Caco-2 (cell line): ENCODE measurements at places on chromosomes 12 and 14.
A peak's percentile ranks its signal among the peaks of the same experiment; 100 is the strongest.

GRCh38 chr12:125079648-125080645 is 14.7 kb downstream of the AACS start:
- no peak overlapping the region for H3K27ac ChIP-seq
- H3K27me3 ChIP-seq: no peaks in the 10 kb centered on the region
- DNase-seq: no peak
- no peaks in the 10 kb centered on the region for H3K4me1 ChIP-seq
- peaks cover 2% of the 10 kb centered on the region; the same call in 1 of the 2 replicates for H3K36me3 ChIP-seq
- no peak overlapping the region for H3K4me3 ChIP-seq

DNA sequence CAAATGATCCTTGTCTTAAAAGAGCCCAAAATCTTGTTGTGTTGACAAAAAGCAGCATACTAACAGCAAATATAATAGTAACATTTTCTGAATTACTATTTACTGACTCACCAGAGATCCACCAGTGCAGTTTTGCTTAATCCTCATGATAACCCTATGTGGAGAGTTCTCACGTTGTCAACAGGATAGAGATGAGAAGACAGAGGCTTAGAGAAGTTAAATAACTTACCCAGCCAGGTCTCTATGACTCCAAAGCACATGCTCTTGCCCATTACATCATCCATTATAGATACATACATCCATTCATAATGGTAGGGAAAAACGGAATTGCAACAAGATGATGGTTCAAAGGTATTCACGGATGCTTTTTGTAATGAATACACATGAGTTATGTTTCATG is 111.9 kb downstream of the PAX9 start:
- peaks cover 50% of the 10 kb centered on the region for H3K4me1 ChIP-seq
- DNase-seq: no peak
- H3K27me3 ChIP-seq: no peaks in the 10 kb centered on the region
- no peak overlapping the region for H3K4me3 ChIP-seq

DNA sequence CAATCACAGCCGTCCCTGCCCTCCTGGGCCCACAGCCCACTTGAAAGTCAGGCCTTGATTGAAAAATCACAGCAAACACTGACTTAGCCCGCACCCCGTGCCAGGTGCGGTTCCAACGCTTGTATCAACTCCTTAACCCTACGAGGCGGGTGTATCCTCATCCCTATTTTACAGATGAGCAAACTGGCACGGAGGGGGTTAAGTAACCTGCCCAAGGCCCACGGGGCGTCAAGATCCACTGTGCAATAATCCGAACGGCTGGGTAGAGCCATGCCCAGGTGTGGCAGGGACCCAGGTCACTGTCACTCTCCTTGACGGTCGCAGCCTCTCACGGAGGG is 583 bp downstream of the DNAH10 start:
- H3K4me1 ChIP-seq: peaks cover 6% of the 10 kb centered on the region
- H3K4me3 ChIP-seq: peak overlapping the region; percentile 84
- no peaks in the 10 kb centered on the region for H3K27me3 ChIP-seq
- no peaks in the 10 kb centered on the region; the same call in 1 of the 2 replicates for H3K36me3 ChIP-seq

GRCh38 chr12:51341251-51342007 is 5.0 kb downstream of the CELA1 start:
- no peaks in the 10 kb centered on the region for H3K27me3 ChIP-seq
- peak; percentile 73 for DNase-seq

DNA sequence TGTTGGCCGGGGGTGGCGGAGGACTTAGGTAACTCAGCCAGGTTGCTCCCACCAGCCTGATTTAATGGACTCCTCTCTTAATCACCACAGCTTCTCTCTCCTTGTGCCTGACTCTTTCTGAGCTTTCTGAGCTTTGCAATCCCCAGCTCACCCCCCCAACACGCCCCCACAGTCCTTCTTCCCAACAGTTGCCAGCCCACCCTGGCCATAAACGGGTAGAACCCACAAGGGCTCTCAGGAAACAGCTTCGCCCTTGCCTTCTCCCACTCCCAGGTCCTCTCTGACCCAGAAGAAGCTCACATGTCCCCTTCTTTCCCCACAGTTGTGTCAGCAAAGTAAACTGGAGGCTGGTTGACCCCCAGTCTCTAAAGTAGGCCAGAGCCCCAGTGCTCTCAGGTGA is 32.9 kb downstream of the ZFP36L1 start:
- DNase-seq: no peak
- H3K4me3 ChIP-seq: no peak overlapping the region
- peaks cover 48% of the 10 kb centered on the region for H3K4me1 ChIP-seq
- no peaks in the 10 kb centered on the region for H3K36me3 ChIP-seq
- no peaks in the 10 kb centered on the region for H3K27me3 ChIP-seq

DNA sequence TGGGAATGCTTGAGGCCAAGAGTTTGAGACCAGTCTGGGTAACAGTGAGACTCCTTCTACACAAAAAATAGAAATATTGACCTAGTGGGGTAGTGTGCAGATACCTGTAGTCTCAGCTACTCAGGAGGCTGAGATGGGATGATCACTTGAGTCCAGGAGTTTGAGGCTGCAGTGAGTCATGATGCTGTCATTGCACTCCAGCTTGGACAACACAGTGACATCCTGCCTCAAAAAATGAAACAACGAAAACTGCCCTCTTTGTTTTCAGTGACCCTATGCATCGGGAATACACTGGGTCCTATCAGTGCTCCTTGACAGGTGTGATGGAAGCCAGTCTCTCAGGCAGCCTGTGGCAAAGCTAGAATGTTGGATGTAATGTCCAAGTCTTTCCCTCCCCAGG is 311.5 kb upstream of the OR4E1 start:
- H3K4me1 ChIP-seq: no peaks in the 10 kb centered on the region
- H3K36me3 ChIP-seq: no peaks in the 10 kb centered on the region
- H3K27me3 ChIP-seq: no peaks in the 10 kb centered on the region
- DNase-seq: no peak

DNA sequence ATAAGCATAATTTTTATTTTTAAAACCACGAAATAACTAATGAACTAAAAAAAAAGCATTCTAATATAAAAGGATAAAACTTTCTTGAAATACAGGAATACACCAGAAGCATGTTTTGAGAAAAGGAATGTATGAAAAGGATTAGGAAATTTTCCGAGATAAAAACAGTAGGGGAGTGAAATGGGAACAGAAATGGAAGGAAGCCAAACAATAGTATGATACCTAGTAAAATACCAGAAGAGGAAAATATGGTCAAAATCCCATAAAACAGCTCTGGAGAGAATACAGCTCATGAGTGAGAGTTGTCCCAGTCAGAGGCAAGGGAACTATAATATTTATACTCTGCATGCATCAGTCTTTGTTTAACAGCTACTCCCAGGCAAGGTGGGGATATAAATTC is 1016.2 kb downstream of the SLC6A15 start:
- no peak overlapping the region for H3K27ac ChIP-seq
- H3K4me3 ChIP-seq: no peak overlapping the region
- H3K27me3 ChIP-seq: no peaks in the 10 kb centered on the region
- no peaks in the 10 kb centered on the region for H3K4me1 ChIP-seq

DNA sequence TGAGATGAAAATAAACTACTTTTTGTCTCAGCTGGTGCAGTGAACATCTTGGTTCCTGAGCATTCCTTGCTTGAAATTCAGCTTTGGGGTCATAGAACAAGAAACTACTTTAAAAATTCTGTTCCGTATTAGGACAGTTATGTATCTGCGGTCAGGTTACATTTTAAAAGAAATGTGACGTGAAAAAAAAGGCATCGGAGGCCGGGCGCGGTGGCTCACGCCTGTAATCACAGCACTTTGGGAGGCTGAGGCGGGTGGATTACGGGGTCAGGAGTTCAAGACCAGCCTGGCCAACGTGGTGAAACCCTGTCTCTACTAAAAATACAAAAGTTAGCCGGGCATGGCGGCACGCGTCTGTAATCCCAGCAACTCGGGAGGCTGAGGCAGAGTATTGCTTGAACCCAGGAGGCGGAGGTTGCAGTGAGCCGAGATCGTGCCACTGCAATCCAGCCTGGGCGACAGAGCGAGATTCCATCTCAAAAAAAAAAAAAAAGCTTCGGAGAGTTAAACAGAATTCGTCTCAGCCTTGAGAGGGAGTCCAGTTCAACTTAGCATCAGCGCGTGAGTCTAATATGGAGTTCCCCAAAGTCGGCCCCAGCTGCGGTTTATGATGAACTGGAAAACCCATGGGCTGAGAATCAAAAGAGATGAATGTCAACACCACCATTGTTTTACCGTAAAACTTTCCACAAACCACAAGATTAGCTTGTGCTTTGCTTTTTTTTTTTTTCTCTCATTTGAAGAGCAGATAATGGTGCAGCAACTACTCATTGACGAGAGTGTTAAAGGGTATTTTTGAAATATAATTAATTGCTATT is 2.1 kb upstream of the SLC2A13 start:
- peak; percentile 9 for DNase-seq
- H3K4me3 ChIP-seq: no peak overlapping the region
- H3K4me1 ChIP-seq: peaks cover 5% of the 10 kb centered on the region; the same call in 1 of the 2 replicates
- H3K27me3 ChIP-seq: no peaks in the 10 kb centered on the region; the same call in 1 of the 2 replicates

DNA sequence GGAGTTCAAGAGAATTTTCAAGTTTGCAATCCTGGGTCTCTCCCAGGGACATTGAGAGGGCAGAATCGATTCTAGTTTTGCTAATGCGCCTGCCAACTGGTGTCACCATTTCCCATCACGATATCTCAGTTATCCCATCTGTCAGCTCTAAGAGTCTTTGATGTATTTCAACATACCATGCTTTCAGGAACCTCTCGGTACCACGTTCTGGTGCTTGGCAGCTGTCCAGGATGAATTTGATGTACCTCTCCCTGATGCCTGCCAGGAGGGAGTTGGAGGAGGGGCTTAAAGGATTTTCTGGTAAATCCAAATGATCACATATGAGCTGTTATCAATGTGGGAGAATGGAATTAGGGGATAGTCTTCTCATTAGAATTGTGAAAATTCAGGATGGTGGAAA is 332.5 kb downstream of the RGS6 start:
- no peak for DNase-seq
- H3K27ac ChIP-seq: no peak overlapping the region
- no peaks in the 10 kb centered on the region for H3K27me3 ChIP-seq
- H3K4me3 ChIP-seq: no peak overlapping the region

GRCh38 chr12:69779928-69780327 is 41.3 kb downstream of the RAB3IP start:
- DNase-seq: peak; percentile 15
- H3K36me3 ChIP-seq: no peaks in the 10 kb centered on the region
- no peaks in the 10 kb centered on the region for H3K27me3 ChIP-seq
- no peak overlapping the region for H3K4me3 ChIP-seq

DNA sequence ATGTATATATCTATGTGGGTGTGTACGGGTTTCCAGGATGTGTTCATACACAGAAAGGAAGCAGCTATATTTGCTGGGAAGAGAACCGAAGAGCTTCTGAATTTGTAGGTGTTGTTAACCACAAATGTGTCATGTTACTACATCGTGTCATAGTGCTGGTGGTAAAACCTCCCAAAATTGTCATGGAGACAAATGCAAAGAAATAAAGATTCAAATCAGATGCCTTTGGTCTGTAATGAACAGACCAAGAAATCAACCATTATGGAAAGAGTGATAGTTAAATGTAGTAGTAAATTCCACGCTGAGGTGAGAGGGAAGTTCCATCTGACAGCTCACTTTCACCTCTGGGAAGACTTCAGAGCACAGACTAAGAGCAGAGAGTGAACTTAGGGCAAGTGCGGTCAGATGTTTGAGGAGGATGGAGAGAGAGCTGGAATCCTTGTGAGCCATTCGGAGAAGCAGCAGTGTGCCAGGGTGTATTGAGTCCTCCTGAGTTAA is 487.5 kb downstream of the TMEM121 start:
- DNase-seq: no peak
- no peak overlapping the region for H3K27ac ChIP-seq

DNA sequence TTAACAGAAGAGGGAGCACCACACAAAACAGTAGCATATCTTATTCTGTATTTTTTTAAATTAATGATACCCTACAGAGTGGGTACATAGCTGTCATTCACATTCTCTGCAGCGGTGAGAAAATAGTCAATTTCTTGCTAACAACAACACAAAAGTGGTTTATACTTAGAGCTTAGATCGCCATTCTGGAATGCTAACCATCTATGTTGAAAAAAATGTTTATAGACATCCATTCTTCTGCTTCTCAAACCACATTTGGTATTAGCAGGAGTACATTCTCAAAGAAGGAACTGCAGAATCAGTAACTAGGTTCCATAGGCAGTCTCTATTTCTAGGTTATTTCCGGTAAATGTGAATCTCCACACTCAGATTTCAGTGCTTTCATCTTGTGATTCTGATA is 185.9 kb downstream of the PPFIA2 start:
- no peak overlapping the region for H3K4me3 ChIP-seq
- no peaks in the 10 kb centered on the region for H3K4me1 ChIP-seq
- no peaks in the 10 kb centered on the region for H3K36me3 ChIP-seq
- H3K27ac ChIP-seq: no peak overlapping the region
- DNase-seq: no peak

DNA sequence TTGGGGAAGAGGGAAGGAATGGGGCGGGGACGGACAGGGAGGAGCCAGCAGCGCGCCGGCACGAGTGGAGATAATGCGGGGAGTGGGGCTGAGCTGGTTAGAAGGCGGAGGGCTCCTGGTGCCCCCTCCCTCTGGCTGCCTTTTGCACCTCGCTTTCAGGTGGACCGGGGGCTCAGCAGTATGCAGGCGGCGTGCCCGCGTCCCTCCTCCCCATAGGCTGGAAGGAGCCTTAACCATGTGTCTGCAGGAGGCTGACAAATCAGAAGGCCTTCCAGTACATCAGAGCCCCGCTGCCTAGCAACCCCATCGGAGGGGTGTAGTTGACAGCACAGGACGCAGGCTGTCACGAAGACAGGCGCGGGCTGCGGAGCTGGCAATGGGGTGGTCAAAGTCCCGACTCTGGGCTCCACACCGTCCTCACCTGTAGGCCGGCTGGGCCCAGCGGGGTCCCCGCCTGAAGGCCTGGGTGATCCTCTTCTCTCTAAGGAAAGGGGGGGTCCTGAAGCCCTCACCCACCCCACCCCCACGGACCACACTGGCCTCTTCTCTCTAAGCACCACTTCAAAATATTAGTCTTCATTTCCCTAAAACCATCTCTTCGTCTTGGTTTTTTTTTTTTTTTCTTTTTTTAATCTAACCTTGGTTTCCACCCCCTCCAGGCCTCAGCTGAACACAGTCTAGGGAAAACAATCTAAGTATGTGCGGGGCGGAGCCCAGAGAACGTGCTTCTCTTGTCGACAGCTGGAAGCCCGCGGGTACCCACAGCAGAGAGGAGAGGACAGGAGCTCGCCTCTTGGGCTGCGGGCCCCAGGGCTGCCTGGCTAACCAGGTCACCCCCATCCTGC is 44.5 kb downstream of the KDM2B start:
- peaks cover 21% of the 10 kb centered on the region for H3K4me1 ChIP-seq
- no peaks in the 10 kb centered on the region for H3K27me3 ChIP-seq
- DNase-seq: peak; percentile 48
- peak overlapping the region; percentile 45 for H3K27ac ChIP-seq
- H3K36me3 ChIP-seq: no peaks in the 10 kb centered on the region; the same call in 1 of the 2 replicates

DNA sequence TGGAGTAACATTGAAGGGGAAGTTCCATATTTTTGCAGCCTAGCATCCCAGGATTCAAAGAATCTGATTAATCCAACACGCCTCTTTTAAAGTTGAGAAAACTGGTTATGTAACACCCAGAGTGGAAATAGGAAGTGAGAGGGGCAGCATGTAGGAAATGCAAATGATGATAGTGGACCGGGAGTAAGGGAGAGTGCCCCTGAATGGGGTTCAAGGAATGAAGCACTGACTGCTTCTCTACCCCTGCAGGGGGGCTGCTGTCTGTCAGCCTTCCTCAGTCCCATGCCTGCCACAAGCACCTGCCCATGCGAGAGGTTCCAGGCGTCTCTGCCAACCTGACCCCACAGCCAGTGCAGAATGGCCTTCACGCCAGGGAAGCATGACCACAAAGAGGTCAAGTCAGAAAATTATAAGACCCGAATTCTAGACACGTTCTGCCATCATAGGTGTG is 126.5 kb upstream of the CCND2 start:
- no peaks in the 10 kb centered on the region; the same call in 1 of the 2 replicates for H3K27me3 ChIP-seq
- H3K4me1 ChIP-seq: no peaks in the 10 kb centered on the region
- DNase-seq: no peak
- no peak overlapping the region for H3K4me3 ChIP-seq
